ENCODE measurements at places on chromosomes 7 and 10. TPM values are rescaled to one million over a fixed set of nuclear protein-coding genes. Genes with fewer than 3 reads are reported as not detected.
A peak's percentile ranks its signal among the peaks of the same experiment; 100 is the strongest.

DNA sequence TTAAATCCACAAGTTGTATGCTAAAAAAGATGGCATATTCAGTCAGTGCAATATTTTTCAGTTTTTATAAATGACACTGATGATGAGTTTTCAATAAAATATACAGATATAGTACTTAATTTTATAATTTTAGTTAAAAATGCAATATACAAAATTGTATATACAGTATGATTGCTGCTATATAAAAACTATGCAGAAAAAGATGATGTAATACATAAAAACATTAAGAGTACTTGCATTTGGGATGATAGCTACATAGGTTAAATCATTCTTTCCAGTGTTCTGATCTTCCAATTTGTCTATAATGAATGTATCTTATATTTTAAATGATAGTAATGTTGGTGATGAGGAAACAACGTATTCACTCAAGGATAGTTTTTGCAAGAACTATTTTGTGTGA lies 92.0 kb upstream of the RPA3 start:
- H3K27me3 ChIP-seq, result no peaks in the 10 kb centered on the region
- no peaks in the 10 kb centered on the region for H3K36me3 ChIP-seq
- H3K4me3 ChIP-seq, result no peak overlapping the region
- no peaks in the 10 kb centered on the region for H3K4me1 ChIP-seq
- no peak for DNase-seq
- no peak overlapping the region for H3K27ac ChIP-seq

DNA sequence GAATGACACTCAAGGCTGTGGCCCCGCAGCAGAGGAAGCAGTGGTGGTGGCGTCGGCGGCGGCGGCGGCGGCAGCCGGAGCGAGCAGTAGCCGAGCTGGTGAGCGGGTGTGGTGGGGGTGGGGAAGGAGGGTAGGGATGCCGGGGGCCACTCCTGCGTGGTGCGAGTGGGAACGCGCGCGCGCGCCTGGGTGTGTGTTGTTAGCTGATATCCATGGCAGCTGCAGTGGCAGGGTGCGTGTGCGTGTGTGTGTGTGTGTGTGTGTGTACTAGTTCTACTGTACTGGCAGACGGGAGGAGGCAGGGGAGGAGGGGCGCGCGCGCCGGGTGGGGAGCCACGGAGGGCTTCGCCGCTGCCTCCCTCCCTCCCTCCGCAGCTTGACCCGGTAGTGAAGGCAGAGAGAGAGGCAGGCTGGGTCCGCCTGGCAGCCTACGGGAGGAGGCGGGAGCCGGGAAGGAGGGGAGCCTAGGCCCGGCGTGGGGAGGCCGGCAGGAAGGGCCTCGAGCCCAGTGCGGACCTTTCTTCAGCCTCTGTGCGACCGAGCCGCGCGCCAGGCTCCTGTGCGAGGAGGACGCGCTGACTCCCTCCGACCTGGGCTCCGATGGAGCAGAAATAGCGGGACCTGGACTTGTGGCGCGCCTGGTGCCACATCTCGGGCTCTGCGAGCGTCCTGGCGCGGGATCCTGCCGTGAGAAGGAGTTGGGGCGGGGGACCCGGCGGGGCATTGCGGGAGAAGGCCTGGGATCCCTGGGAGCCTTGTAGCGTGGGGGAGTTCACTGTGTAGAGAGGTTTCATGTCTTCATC lies at the start of gene MAGI2:
MAGI2 (minus strand) TSS at position 110 of the 803 bp plus-strand sequence. CDS start 347 bp downstream, outside the sequence.
- peak within 1 kb of the TSS; percentile 21 for H3K27ac ChIP-seq
- no peaks in the 10 kb centered on the region for H3K27me3 ChIP-seq
- peak within 1 kb of the TSS; percentile 72 for H3K4me3 ChIP-seq
- peak; percentile 81 for DNase-seq
- no peaks in the 10 kb centered on the region for H3K36me3 ChIP-seq
- peaks cover 5% of the 10 kb centered on the region for H3K4me1 ChIP-seq

DNA sequence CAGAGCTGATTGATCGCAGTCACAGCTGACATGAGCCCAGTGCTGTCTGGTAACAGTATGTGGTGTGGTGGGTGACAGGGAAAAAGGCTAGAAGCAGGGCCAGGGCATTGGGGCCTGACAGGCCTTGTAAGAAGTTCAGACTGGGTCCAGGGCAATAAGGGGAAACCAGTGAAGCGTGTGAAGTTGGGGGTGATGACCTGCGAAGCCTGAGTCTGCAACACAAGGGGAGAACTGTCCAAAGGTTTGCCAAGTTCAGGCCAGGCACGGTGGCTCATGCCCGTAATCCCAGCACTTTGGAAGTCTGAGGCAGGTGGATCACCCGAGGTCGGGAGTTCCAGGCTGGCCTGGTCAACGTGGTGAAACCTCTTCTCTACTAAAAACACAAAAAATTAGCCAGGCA lies 983.9 kb upstream of the ZNF722 start:
- H3K4me3 ChIP-seq, result no peak overlapping the region
- no peak for DNase-seq
- no peaks in the 10 kb centered on the region for H3K36me3 ChIP-seq
- H3K27ac ChIP-seq, result no peak overlapping the region
- no peaks in the 10 kb centered on the region for H3K4me1 ChIP-seq

GRCh38 chr7:52656098-52656497 lies 379.3 kb upstream of the POM121L12 start:
- DNase-seq, result no peak
- no peak overlapping the region for H3K4me3 ChIP-seq
- no peaks in the 10 kb centered on the region for H3K36me3 ChIP-seq
- no peaks in the 10 kb centered on the region for H3K4me1 ChIP-seq
- H3K27ac ChIP-seq, result no peak overlapping the region

DNA sequence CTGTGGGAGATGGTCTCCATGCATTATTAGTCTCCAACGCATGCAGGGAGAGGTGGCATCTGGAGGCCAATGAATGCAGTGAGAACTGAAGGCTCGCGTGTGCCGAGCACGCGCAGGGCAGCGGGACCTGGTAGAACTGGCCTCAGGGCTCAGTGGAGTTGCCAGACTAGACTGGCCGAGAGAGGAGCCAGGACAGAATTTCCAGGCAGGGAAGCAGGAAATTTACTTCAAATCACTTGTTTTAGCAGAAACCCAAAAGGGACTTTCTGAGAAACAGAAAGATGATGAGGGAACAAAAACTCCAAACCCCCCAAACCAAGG lies 311.0 kb upstream of the IMMP2L start:
- no peaks in the 10 kb centered on the region for H3K4me1 ChIP-seq
- H3K27ac ChIP-seq, result no peak overlapping the region
- H3K4me3 ChIP-seq, result no peak overlapping the region
- no peaks in the 10 kb centered on the region for H3K27me3 ChIP-seq
- DNase-seq, result no peak

DNA sequence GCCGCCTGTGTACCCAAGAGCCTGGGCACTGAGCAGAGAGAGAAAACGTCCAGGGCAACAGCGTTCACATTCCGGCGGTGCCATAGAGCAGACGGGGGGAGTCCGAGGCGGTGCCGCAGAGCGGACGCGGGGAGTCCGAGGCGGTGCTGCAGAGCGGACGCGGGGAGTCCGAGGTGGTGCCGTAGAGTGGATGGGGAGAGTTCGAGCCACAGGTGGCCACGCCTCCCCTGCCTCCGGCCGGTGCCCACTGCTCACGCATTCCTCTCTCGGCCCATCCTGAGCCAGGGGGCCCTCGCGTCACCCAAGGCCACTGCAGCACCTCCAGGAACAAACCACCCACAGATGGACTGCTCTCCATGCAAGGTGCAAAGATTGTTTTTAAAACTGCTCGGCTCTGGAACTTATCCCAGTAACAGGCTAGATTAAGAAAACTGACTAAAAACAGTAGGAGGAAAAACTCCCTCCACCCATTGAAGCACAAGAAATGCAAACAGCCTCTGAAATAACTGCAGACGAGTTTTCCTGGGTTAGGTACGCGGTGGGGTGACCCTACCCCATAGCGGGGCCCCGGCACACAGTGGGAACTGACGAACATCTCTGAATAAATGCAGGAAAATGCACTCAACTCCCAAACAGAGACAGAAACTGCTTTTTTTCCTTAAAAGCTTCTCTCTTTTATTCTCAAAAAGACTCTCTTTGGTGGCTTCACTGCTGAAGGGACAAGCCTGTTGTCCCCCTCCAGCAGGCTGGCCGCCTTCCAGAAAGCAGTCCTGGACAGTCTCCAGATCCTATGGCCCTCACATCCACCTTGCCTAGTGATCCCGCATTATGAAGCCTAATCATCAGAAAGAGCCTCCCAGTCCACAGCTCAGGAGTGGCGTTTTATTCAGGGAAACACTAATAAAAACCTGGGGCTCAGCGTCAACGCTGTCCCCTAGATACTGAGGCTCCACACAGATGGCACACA lies 55.9 kb downstream of the DIP2C start:
- H3K4me1 ChIP-seq, result peaks cover 24% of the 10 kb centered on the region
- H3K36me3 ChIP-seq, result no peaks in the 10 kb centered on the region
- peak; percentile 89 for DNase-seq
- H3K27ac ChIP-seq, result peak overlapping the region; percentile 97
- H3K27me3 ChIP-seq, result no peaks in the 10 kb centered on the region

- H3K4me1 ChIP-seq, result no peaks in the 10 kb centered on the region
- H3K27ac ChIP-seq, result no peak overlapping the region
- no peak for DNase-seq
- H3K4me3 ChIP-seq, result no peak overlapping the region
- H3K36me3 ChIP-seq, result no peaks in the 10 kb centered on the region
Observed at GRCh38 chr10:71082960-71083715, 129.2 kb upstream of the UNC5B start.

GRCh38 chr10:129973674-129974059 lies 9.6 kb upstream of the EBF3 start:
- no peak for DNase-seq
- H3K36me3 ChIP-seq, result no peaks in the 10 kb centered on the region
- no peak overlapping the region for H3K4me3 ChIP-seq
- peaks cover 30% of the 10 kb centered on the region for H3K27me3 ChIP-seq
- H3K4me1 ChIP-seq, result peaks cover 6% of the 10 kb centered on the region

GRCh38 chr7:4792537-4793126 lies 17.2 kb downstream of the AP5Z1 start:
- peak; percentile 31 for DNase-seq
- H3K36me3 ChIP-seq, result peaks cover 39% of the 10 kb centered on the region
- peak overlapping the region; percentile 15 for H3K4me3 ChIP-seq
- H3K27me3 ChIP-seq, result no peaks in the 10 kb centered on the region
- no peak overlapping the region for H3K27ac ChIP-seq

DNA sequence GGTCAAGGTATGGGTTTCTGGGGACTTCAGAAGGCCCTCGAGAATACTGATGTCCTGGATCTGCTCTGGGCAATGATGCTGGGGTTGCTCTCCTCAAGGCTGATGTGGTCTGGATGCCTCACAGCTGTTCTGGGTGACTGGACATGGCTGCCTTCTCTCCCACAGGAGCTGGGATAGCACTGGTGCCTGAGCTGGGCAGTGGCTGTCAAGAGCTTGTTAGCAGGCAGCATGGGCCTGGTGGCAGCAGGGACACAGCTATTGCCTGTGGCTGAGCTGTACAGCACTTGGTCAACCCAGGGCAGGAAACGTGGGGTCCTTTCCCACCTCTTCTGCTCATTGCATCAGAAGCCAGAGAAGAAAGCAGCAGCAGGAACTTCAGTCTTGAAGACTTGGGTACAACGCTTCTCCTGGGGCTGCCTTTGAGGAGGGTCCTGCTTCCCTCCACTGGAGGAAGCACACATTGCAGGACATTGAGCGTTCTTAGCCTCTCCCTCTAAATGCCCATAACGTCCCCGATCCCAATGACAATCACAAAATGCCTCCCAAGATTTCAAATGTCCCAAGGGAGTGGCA lies 13.0 kb downstream of the ADCYAP1R1 start:
- H3K36me3 ChIP-seq, result no peaks in the 10 kb centered on the region
- no peaks in the 10 kb centered on the region for H3K4me1 ChIP-seq
- no peaks in the 10 kb centered on the region for H3K27me3 ChIP-seq
- no peak overlapping the region for H3K27ac ChIP-seq
- no peak overlapping the region for H3K4me3 ChIP-seq
- no peak for DNase-seq

- H3K36me3 ChIP-seq, result no peaks in the 10 kb centered on the region
- H3K4me1 ChIP-seq, result no peaks in the 10 kb centered on the region
- H3K27me3 ChIP-seq, result no peaks in the 10 kb centered on the region
- H3K4me3 ChIP-seq, result no peak overlapping the region
- no peak for DNase-seq
- H3K27ac ChIP-seq, result no peak overlapping the region
Observed at GRCh38 chr7:4838626-4839334, 23.1 kb downstream of the PAPOLB start.

- H3K36me3 ChIP-seq, result no peaks in the 10 kb centered on the region
- no peaks in the 10 kb centered on the region for H3K4me1 ChIP-seq
- no peak overlapping the region for H3K4me3 ChIP-seq
- H3K27me3 ChIP-seq, result no peaks in the 10 kb centered on the region
- no peak overlapping the region for H3K27ac ChIP-seq
Observed at GRCh38 chr7:46244757-46245156, 323.7 kb upstream of the IGFBP3 start.

GRCh38 chr7:94250124-94250523 lies 144.6 kb upstream of the COL1A2 start:
- H3K36me3 ChIP-seq, result no peaks in the 10 kb centered on the region
- H3K4me1 ChIP-seq, result peaks cover 7% of the 10 kb centered on the region
- no peak overlapping the region for H3K4me3 ChIP-seq
- H3K27me3 ChIP-seq, result no peaks in the 10 kb centered on the region

DNA sequence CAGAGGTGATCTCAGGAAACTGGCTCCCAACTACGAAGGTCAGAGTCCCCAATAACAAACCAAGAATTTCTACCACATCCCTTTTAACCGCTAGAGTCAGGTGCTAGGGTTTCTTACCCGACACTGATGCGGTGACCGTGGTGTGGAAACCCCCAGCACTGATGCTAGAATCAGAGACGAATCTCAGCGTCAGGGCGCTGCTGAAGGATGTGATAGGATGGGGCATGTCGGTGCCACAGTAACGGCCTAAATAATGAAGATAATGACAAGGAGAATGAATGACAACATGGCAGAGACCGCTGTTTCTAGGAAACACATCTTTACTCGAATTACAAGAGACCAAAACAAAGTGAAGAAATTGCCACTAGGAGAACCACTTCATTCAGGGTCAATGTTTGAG lies 131.1 kb upstream of the RSU1 start:
- H3K27ac ChIP-seq, result no peak overlapping the region
- DNase-seq, result no peak
- H3K4me1 ChIP-seq, result peaks cover 47% of the 10 kb centered on the region
- no peaks in the 10 kb centered on the region for H3K27me3 ChIP-seq
- no peaks in the 10 kb centered on the region for H3K36me3 ChIP-seq
- H3K4me3 ChIP-seq, result no peak overlapping the region

- H3K4me3 ChIP-seq, result no peak overlapping the region
- H3K27me3 ChIP-seq, result no peaks in the 10 kb centered on the region
- no peaks in the 10 kb centered on the region for H3K36me3 ChIP-seq
Observed at GRCh38 chr10:2963889-2964631, 103.3 kb upstream of the PFKP start.

- H3K36me3 ChIP-seq, result no peaks in the 10 kb centered on the region
- H3K4me1 ChIP-seq, result peaks cover 9% of the 10 kb centered on the region
- H3K27ac ChIP-seq, result no peak overlapping the region
- H3K4me3 ChIP-seq, result no peak overlapping the region
- DNase-seq, result no peak
Observed at GRCh38 chr10:87915989-87916388, 52.6 kb downstream of the PTEN start.

Gene CCL24
- total RNA-seq, result not detected

Gene SRRM3
- total RNA-seq, result 6.4 TPM

Gene PKD2L1
- not detected for total RNA-seq

Gene TMEM176A
- 20.9 TPM for total RNA-seq

Gene CHCHD3
- total RNA-seq, result 69.5 TPM

Gene LIPJ
- 0.83 TPM for total RNA-seq
